Effector memory CD8-positive, alpha-beta T cell (primary cell): ENCODE measurements at places on chromosomes 2 and 18.

DNA sequence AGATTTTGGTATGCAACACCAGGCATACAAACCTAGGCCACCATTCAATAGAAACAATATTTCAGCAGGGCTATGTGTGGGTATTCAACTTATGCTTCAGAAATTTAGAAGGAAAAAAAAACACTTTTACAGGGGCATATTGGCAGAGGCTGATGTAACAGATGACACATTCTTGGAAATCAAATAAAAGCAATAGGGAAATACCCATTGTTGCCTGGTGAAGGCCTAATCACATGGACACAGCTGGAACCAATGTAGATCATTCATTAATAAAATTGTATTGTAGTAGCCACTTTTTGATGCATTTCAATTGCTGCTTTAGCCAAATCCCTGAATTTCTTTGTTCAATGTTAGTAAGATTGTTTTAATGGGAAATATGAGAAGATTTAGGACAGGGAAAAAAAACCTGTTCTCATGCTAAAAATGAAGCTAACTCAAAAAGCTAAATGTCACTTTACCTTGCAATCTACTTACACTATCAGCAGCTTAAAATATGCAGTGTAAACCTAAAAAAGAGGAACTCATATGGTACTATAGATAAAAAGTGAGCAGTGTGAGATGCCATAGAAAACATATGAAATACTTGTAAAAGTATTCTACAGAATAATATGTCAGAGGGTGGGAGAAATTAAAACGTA lies 289.4 kb downstream of the ZEB2 start:
- no peak for DNase-seq

DNA sequence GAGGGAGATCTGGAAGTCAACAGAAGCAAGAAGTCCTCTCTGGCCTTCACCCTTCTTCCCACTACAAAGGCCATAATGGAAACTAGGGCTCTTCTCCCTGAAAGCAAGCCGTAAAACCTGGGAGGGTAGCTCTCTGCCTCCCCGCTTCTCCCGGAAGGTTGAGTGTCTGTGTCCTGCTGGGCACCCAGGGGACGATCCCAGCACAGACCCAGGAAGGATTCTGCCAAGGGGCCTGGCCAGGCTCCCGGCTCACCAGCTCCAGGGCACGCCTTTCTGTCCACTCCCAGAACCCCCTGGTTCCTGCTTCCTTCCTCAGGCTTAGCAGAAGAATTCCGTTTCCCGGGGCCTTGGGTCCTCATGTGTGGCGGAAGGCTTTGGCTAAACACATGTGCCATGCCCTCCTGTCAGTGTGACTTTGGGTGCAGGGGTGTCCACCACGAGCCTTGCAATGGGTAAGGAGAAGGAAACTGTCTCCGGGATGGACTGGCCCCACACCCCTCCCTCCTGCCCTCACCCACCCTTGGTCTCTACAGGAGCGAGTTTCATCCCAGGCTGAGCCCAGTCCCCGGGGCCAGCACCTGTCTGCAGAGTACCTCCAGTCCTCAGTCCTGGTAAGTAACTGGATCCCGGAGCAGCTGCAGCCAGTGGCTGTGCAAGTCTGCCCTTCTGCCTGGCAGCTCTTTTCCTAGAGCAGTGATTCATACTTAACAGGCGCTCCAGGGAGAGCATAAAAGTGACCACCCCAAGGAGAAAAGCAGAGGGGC lies 135.8 kb downstream of the TPO start:
- no peak for DNase-seq

- no peak for DNase-seq
Measured at GRCh38 chr2:88058191-88058590, 2.6 kb upstream of the KRCC1 start.

DNA sequence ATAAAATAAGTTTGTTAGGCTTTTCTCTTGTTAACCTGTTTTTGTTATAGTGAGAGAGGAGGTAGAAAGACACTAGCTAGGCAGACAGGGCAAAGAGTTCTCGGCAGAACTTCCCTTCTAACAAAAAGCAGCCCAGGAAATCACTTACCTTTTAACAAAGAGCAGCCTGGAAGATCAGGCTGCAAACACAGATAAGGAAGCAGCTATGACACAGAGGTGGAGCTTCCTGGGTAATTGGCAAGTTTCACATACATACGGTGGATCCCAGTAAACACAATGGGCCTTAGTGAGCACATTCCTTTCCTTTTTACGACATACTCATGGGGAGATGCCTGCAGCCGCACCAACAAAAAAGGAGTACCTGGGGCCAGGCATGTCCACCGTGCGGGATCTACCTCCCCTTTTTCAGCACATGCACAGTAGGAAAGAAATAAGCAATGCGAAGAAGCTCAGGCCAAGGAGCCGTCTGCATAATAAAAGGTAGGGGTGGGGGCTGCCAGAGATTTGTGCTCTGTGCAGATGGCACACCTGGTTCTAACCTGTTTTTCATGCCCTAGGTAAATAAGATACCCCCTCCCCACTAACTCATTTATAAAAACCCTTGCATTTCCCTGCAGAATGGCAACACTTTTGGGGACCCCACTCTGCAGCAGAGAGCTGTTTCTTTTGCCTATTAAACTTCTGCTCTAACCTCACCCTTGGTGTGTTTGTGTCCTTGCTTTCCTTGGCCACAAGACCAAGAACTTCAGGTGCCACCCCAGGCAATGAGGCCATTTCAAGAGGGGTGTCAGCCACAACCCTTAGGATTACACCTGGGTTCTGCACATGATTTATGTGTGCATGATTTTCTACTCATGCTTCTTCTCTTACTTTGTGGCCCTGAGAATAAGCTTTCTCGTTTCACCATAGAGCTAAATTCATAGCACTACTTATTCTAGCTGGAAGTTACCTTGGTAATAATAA lies 26.5 kb downstream of the MDH1 start:
- DNase-seq, result no peak

GRCh38 chr2:240997856-240998705 lies at the start of gene SNED1:
Gene SNED1 (plus strand): TSS chr2:240998618. CDS start chr2:240998838, 220 bp downstream.
- peak; percentile 10 for DNase-seq

- DNase-seq, result no peak
Measured at GRCh38 chr2:237251986-237252385, 162.0 kb downstream of the COL6A3 start.

- no peak for DNase-seq
Measured at GRCh38 chr2:67476809-67477790, 80.0 kb downstream of the ETAA1 start.

DNA sequence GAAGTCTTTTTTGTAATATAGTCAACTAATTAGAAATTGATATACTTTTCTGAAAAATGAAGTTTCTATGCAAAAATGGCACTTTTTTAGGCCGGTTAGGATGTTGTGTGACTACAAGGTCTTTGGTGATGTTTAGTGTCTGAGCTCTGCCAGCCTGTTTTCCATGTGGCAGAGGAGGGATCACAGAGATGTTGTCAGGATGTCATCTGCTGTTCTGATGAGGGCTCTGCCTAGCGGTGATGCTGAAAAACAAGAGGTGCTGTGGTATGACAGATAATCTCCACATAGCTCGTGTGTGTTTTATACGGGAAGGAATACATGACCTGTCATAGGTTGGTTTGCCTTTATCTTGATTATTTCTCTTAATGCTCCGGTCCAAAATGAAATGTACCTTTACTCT lies 12.0 kb upstream of the IAH1 start:
- DNase-seq, result no peak

DNA sequence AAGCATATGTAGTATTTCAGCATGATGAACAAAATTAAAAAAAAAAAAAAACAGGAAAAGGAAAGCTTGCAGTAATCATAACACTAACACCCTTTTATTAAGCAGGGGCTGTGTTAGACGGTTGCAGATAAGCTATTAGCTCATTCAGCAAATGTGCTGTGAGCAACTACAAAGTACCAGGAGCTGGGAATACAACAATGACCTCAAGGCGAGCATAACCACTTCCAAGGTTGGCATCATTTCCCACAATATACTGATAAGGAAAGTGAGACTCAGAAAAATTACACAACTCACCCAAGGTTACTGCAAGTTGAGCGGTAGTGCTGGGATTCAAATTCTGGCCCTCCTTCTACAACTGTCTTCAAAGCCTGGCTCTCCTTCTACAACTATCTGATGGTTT lies 38.2 kb upstream of the ACTR3 start:
- no peak for DNase-seq

GRCh38 chr2:199770716-199771115 lies 80.3 kb downstream of the FTCDNL1 start:
- DNase-seq, result no peak

DNA sequence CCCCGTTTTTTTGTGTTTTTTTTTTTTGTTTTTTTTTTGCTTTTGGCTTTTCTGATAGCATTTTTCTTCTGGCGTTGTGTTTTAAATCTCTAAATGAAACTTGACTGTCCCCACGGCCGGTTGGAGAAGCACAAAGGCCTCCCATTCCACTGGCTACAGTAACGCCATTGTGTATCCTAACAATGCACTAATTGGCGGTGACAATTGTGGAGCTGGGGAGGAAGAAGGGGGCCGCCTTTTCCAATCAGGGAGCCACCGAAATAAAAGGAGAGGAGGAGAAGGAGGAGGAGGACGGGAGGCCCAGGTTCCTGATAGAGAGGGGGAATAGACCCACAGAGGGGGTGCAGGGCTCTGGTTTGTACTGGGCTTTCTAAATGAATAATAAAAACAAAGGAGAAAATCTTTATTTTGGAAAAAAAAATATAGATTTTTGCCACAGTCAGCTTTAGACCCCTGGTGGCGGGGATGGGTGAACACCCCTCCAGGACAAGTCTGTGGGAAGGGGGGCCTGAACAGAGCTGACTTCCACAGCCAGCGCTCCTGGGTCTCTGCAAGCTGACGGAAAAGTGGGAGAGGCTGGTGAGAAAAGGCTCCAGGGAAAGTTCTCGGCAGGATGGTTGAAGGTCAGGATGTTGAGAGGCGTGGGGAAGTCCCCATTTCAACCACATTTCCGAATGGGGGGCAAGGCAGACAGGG lies 43.7 kb upstream of the FZD5 start:
- no peak for DNase-seq
